ENCODE measurements at places on chromosomes 13 and 19.

- no peak for DNase-seq
Measured at GRCh38 chr19:45470762-45471081, 2.9 kb downstream of the FOSB start.

DNA sequence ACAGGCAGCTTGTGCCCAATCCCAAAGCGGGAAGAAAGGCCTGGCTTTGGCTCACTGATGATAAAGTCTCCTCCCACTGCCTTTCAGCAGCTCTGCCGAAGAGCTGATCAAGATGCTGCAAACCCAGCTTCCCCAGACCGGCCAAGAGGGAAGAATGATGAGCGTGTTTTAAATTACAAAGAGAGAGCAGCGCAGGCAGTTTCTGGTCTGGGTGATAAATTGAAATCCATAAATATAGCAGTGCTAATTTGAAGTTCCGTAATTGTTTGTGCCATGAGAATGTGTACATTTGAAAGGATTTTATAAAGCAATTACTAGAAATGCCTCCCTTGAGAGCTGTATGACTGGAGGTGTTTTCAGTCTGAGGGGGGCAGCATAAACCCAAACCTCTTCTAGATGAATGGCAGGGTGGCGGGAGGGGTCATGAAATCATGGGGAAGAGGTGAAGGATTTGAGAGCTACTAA, 171.8 kb downstream of the STK24 start:
- no peak for DNase-seq

DNA sequence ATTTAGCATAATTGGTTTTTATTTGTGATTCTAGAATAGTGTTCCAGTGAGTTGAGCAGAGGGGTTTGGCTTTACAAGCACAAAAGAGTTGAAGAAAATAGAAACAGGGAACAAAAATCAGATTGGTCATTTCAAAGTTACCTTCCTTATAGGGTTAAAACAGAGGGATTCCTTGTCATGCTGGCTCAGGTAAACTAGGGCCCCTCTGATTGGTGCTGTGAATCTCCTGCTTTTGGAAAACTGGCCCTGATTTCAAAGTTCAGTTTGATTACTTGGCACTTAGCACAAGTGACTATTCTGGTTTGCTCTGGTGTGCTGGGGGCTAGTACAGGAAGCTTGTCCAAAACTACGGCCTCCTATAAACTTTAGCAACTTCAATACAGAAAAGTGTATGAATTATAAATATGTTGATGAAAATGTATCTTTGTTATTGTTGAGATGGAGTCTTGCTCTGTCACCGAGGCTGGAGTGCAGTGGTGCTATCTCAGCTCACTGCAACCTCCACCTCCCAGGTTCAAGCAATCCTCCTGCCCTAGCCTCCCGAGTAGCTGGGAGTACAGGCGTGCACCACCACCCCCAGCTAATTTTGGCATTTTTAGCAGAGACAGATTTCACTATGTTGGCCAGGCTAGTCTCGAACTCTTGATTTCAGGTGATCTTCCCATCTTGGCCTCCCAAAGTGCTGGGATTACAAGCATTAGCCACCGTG, 1.9 kb upstream of the MRPS31 start:
- DNase-seq = no peak

DNA sequence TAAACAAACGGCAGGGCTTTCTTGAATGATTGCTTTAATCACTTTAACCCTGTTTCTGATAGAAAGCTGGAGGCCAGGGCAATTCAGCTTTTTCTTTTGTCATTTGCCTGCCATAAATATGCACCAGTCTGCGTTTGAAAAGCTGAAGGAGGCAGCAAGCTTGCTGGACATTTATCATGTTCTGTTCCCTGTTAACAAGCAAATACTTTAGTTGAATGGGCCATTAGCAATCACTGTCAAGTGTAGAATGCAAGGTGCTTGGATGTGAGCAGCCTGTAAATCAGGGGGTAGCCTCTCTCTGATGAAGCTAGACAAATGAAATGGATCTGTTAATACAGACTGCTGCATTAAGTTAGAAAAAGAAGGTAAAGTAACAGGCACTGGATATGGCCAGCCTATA, 7.6 kb downstream of the EFNB2 start:
- DNase-seq = no peak

GRCh38 chr13:27183561-27184147, 12.0 kb upstream of the USP12 start:
- DNase-seq = no peak

DNA sequence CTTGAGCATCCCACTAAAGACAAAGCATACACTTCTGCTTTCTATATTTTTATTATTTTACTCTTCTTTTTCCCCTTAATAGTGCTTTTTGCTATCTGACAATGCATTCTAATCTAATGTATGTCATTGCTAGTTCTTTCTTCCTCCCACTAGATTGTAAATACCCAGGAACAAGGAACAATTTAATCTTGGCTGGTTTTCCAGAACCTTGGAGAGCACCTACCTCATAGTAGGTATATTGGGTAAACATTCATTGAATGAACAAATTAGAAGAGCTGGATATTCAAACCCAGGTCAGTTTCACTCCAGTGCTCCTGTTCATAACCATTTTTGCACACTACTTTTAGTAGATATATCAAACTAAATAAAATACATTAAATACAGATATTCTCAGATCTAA, 1617.6 kb upstream of the SLC10A2 start:
- DNase-seq = no peak

DNA sequence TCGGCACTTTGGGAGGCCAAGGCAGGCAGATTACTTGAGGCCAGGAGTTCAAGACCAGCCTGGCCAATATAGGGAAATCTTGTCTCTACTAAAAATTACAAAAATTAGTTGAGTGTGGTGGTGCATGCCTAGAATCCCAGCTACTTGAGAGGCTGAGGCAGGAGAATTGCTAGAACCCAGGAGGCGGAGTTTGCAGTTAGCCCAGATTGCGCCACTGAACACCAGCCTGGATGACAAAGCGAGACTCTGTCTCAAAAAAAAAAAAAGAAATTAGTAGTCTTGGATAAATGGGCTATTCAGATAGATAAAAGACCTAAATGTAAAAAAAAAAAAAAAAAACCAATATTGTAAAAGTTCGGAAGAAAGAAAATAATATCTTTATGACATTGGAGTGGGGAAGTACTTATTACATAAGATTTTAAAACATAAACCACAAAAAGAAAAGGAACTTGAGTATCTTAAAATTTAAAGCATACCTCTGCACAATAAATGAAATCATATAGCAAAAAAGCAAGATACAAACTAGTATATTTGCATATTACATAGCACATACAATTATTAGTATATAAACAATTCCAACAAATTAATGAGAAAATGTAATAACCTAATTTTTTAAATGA, 26.7 kb upstream of the RNASEH2B start:
- no peak for DNase-seq

DNA sequence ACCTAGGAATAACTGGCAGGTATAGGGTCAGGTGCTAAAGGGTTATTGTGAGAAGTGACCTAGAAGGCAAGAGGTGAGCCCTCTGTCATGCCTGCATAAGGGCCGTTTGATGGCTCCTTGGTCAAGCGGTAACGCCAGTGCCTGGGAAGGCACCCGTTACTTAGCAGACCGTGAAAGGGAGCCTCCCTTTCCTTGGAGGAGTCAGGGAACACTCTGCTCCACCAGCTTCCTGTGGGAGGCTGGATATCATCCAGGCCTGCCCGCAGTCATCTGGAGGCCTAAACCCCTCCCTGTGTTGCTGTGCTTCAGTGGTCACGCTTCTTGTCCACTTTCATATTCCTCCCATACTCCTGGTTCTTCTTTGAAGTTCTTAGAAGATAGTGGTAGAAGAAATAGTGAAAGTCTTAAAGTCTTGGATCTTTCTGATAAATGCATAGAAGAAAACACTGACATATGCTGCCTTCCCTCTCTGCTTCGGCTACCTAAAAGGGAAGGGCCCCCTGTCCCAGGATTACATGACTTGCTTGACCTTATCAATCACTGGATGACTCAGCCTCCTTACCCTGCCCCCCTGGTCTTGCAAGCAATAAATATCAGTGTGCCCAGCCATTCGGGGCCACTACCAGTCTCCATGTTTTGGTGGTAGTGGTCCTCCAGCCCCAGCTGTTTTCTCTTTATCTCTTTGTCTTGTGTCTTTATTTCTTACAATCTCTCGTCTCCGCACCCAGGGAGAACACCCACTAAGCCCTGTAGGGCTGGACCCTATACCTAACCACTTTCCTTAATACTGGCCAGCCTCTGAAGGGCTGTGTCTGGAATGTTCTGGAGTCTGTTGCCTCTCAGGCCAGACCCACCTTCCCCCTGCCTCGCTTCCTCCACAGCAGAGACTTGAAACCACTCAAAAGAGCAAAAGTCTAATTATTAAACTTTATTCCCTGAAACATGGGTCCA, 16.1 kb upstream of the ABCC4 start:
- DNase-seq = no peak

DNA sequence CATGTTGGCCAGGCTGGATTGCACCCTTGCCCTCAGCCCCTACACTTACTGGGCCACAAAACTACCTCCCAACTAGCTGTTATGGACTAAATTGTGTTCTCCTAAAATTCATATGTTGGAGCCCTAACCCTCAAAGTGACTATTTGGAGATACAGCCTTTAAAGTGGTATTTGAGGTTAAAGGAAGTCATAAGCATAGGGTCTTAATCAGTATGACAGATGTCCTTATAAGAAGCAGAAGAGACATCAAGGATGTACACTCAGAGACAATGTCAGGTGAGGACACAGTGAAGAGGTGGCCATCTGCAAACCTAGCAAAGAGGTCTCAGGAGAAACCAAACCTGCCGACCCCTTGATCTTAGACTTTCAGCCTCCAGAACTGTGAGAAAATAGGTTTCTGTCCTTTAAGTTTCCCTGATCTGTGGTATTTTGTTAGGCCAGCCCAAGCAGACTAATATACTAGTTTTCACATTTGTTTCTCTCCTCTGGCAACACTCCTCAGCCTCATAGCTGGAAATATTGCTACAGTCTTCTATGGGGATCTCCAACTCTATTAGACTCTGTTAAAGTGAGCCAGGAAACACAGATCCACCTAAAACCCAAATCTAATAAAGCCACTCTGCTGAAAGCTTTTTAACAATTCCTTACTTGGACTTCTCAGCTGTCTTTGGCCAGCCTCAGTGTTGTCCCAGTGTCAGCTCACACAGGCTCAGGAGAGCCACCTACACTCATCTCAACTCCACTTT, 256.5 kb downstream of the TBC1D4 start:
- DNase-seq = no peak

All from LoVo (cell line).